ENCODE measurements at places on chromosomes 13 and 19.
A peak's percentile ranks its signal among the peaks of the same experiment; 100 is the strongest.

DNA sequence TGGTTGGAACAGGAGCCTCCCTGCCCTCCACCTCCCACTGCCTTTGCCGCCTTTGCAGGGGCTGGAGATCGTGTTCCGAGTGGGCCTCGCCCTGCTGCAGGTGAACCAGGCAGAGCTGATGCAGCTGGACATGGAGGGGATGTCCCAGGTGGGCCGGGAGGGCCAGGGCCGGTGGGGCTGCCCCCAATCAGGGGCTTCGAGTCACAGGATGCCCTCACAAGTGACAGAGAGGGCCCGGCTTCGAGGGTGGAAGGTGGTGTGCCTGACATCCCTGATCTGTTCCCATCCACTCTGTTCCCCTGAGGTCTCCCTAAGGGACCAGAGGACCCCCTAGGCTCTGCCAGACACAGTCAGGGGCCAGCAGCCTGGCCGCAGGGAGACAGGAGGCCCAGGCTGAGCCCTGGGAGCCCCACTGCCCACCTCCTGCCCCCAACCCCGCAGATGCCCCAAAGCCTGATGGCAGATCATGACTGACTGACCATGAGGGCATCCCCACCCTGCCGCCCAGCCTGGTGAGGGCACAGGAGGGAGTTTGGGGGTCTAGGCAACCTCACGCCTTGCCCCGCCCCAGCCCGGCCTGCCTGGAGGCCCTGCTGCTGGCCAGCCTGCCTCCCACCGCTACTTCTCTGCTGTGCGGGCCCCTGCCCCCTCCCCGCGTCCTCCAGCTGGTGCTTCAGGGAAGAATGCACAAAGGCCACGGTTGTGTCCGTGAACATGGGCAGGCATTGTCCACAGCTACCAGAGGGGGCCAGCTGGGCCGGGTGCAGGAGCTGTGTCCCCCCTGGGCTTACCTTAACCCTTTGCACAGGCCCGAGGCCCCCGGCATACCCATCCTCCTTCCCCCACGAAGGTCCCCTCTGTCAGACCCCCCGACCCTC, 21.8 kb downstream of the EVI5L start:
- DNase-seq: peak; percentile 88

DNA sequence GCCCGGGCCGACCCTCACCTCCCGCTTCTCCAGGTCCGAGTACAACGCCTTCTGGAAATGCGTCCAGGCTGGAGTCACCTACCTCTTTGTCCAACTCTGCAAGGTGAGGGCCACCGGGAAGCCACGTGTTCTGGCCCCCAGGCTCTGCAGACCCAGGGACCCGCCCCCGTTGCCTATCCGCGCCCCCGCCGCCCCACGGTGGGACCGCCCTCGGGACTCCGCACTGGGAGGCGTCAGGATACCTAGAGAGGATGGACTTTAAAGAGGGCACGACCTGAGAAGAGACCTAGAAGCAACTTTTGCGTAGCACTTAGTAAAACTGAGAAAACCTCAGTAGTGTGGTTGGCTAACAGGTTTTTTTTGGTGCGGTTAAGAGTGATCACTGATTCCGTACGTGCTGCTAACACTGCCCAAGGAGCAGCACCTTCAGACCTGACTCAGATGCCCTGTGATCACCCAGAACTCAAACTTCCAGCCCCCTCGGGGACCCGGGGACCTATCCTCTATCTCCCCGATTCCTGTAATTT, 492 bp downstream of the TMEM147 start:
- no peak for DNase-seq

GRCh38 chr13:95247852-95248251, 53.4 kb downstream of the ABCC4 start:
- no peak for DNase-seq

DNA sequence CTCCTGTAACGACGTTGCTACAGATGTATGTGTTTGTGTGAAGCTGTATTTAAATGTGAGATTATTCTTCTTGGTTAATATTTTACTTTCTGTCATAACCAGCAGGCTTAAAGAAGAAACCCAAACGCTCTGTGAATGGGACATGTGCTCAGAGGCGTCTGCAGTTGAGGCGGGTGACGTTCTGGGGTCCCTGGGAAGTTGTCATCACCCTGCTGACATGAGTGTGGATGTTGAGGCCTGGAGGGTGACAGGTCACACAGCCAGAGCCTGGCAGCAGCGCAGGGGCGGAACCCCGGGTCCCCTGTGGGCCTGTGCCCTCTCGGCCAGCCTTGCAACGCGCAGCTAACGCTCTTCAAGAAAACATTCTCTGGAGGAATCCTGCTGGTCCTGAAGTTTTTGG, 16.6 kb downstream of the RASA3 start:
- DNase-seq: no peak

DNA sequence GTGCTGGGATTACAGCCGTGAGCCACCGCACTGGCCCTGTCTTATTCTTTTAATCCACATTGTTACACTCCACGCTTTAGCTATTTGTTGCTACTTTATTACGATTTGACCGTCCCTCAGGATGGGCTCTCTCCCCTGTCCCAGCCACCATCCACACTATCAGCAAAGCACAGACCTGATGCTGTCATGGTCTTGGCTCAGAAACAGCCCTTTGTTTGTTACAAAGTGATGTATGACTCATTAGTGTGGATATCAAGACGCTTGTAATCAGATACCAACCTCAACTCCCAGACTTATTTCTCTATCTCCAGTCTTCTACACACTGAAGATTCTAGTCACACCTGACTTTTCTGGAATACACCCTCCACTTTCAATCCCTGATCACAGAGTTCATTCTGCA, 84.6 kb upstream of the FREM2 start:
- no peak for DNase-seq

GRCh38 chr19:19627621-19628500, at the start of gene LPAR2:
TSS of gene LPAR2 (minus strand) at chr19:19628220. CDS start at chr19:19627275, 945 bp downstream.
- no peak for DNase-seq

GRCh38 chr19:12638611-12639182, 27.8 kb downstream of the MAN2B1 start:
- DNase-seq: no peak

DNA sequence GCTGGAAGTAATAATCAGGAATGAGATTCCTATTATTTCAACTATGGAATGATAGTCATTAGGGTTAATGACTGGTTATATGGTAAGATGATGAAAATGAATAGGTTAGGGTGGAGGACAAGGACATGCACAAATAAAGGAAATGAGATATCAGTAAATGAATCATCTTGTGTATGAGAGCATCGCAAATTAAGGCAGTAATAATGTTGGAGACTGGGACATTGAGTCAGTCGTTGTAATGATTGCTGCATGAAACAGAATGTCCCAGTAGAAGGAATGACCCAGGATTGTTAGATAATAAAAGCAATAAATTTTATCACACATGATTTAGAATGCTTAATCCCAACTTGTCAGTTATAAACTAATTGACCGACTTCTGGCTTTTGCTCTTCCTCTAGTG, 1733.7 kb upstream of the PCDH20 start:
- no peak for DNase-seq

- no peak for DNase-seq
These were observed 4.1 kb upstream of the NANOS3 start for GRCh38 chr19:13872695-13873389.

DNA sequence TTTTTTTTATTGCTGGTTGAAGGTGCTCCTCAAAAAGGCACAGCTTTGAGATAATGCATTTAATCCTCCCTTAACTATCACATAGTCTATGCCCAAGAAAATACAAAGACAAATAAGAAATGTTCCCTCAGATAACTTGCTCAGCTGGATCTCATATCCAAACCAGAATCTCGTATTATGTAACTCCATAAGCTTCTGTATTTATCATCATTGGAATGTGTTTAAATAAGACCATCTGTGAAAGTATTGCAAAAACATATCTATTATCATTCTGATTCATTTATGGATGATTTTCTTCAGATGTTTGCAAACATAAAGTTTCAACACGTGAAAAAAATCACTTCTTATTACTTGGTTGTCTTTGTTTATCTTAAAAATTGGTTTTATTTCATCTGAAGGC, 190.9 kb downstream of the IRS2 start:
- no peak for DNase-seq

DNA sequence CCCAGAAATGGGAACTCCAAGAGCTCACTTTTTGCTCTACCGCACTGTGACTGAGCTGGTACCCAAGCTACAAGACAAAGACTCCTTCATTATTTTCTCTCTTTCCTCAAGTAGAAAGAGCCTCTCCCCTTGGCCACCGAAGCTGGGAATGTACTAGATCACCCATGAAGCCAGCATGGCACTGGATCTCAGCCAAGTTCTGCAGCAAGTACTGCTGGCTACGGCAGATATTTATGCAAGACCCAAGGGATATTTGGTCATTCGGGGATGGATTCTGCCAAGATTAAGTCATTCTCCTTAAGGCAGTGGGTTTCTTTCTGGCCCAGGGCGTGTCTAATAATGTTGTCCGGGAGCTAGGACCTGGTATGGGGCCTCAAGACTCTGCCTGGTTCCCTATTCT, 633.5 kb downstream of the SLITRK1 start:
- DNase-seq: no peak

- DNase-seq: peak; percentile 22
These were observed 6.2 kb downstream of the ZC3H4 start for GRCh38 chr19:47107202-47107952.

GRCh38 chr19:35561436-35561835, 2.0 kb downstream of the ATP4A start:
- no peak for DNase-seq

DNA sequence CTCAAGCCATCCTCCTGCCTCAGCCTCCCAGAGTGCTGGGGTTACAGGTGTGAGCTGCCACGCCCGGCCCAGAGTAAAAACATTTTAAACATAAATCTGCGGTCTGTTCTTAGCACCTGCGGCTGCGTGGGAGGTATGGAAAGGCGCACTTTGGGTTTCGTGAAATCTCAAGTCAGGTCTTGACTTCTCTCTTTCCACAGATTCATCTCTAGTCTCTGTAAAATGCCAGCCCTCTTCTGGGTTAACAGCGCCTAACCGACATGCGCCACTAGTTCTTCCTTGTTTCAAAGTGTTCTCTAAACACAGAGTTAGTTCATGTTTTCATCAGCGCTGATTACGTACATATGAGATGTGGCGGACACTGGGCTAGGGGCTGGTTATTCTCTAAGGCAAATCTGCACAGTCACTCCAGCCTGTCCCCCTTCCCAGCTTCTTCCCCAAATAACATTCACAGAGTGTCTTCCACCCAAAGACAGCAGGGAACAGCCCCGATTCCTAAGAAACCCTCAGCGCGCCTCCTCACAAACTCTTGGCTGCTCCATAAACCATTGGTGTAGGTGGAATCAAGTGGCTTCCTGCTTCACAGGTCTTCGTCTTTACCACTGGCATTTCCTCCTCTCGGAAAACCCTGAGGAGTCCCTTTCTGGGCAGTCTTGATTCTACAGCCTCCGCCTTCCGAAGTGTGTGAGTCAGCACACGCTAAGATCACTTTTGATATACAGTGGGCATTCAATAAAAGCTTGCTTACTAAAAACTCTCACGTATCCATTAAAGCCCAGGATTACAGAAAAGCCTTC, 1.4 kb downstream of the PARP4 start:
- peak; percentile 5 for DNase-seq

GRCh38 chr19:40693896-40694295, 3.4 kb upstream of the NUMBL start:
- no peak for DNase-seq

GRCh38 chr13:112964971-112965492, 4.0 kb upstream of the MCF2L start:
- no peak for DNase-seq

- DNase-seq: no peak
These were observed 15.3 kb upstream of the ATP12A start for GRCh38 chr13:24664726-24665409.

DNA sequence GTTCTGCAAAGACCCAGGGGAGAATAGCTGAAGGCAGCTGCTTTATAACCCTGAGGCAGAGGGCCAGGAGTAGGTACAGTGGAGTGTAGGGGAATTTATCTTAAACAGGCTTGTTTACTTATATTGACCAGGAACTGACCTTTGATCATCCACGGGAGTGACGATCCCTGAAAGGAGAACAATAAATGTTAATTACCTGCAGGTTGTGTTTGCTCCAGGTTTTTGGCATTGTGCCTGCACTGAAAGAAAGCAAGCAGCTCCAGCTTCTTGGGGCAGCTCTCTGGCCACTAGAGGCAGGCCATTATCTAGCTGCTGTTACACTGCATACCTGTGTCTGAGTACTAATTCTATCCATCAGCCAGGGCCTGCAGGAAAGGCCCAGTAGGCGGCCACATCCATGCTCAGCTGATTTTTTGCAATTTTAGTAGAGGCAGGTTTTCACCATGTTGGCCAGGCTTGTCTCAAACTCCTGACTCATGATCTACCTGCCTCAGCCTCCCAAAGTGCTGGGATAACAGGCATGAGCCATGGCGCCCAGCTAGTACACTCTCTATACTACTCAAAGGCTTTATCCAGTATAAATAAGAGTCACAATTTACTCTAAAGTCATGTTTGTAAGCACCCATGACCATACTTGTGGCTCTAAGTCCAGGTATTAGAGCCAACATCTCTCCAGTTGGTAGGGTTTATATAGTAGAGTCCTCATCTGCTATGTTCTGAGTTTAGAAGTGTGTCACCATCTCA, 8.5 kb upstream of the ZNF91 start:
- no peak for DNase-seq

GRCh38 chr13:83086088-83086487, 796.2 kb downstream of the SLITRK1 start:
- DNase-seq: no peak

DNA sequence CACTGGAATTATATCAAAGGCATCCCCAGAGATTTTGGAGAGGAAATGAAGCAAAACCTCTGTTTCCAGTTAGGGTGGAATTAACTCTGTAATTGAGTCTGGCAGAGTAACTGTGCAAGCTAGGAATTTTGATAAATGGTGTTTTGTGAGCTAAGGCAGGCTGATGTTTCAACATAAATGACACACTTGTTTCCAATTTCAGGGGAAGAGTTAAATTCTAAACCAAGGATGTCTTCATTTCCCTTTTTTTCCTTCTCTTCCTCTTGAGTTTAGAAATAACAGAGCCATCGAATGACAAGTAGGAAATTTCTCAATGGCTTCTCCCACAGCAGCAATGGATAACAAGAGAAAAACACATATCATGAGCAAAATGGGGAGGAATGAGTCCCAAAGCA, 131.2 kb downstream of the IRS2 start:
- DNase-seq: no peak

- no peak for DNase-seq
These were observed at the start of gene USP12 for GRCh38 chr13:27171244-27171826. TSS of gene USP12 (minus strand) at chr13:27171811. CDS start at chr13:27171639, 172 bp downstream.

DNA sequence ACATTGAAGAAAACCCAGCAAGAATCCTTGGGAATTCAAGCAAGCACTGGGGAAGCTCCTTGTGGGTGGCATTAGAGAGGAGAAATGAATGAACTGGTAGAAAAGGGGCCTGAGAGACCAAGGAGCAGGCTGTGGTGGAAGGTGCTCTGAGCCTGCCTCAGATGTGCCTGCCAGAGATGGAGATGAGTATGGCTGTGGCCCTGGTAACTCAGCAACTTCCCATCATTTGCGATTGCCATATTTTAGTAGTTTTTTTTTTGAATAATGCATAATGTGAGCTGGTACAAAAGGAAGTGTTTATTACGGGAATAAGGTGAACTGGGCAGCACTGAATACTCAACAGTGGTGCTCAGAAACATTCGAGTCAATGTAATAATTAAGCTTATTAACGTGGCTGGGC, 39.1 kb downstream of the ERICH6B start:
- DNase-seq: no peak

- no peak for DNase-seq
These were observed 211.7 kb downstream of the LIG4 start for GRCh38 chr13:108003626-108004025.

All from hippocampal formation (tissue), 2 donors.